ENCODE measurements at places on chromosomes 2 and 18. TPM values are rescaled to one million over a fixed set of nuclear protein-coding genes. Genes with fewer than 3 reads are reported as not detected.

- DNase-seq, result no peak
Measured at GRCh38 chr2:125167152-125167551, 1142.1 kb downstream of the CNTNAP5 start.

DNA sequence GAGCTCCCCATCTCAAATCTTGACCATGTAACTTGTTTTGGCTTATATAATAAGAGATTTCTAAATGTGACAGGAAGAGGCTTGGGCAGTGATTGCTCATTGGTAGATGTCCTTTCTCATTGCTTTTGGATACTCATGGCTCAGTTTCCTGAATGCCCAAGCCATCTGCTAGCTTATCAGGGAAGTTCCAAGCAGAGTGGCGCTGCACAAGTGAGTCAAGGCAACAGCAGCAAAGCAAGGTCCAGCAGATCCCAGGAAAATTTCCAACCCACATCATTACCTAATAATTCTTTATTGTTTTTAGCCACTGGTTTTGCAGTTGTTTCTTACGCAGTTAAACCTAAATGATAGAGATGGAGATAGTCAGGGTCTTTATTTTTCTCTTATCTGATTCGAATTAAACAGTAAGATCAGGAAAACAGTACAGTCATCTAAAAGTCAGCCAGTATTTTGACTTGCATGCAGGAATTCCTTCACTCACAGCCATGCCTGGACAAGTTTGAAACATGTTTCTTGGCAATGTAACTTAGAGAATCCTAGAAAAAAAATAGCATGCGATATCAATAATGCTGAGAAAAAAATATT lies 349.7 kb upstream of the TMEFF2 start:
- no peak for DNase-seq

- DNase-seq, result no peak
Measured at GRCh38 chr18:75156831-75157230, 52.1 kb downstream of the PTGR3 start.

NGEF gene
- total RNA-seq, result 52.2 TPM

Measured in PC-9 (cell line).